Natural killer cell treated with Interleukin-12 subunit alpha and Interleukin-12 subunit beta and Interleukin-15 and Interleukin-18, amount 100 ng/mL, for 72 hours (primary cell): ENCODE measurements at places on chromosomes 3 and 15. TPM values are rescaled to one million over a fixed set of nuclear protein-coding genes. Genes with fewer than 3 reads are reported as not detected.

The MEGF11 gene
- not detected for total RNA-seq

DNA sequence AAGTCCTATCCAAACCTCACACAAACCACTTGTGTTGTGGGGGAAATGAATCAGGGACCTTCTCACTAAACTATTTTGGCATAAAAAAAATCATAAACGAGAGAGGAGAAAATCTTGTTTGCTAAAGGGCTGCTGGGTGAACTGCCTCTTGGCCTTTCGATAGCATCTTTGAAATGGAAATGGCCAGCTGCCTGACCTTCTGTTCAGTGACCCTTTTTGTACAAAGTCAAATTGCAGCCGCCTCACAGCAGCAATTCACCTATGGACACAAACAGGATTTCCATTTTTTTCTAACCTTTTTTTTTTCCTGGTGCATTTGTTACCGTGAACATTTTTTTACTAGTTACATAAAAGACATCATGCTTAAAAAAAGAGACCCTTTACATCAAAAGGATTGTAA, 89.0 kb upstream of the ONECUT1 start:
- no peaks in the 10 kb centered on the region for H3K4me1 ChIP-seq
- peaks cover 2% of the 10 kb centered on the region for H3K27me3 ChIP-seq
- no peaks in the 10 kb centered on the region for H3K36me3 ChIP-seq
- H3K27ac ChIP-seq, result no peak overlapping the region
- H3K4me3 ChIP-seq, result no peak overlapping the region

- H3K27ac ChIP-seq, result no peak overlapping the region
- H3K4me1 ChIP-seq, result no peaks in the 10 kb centered on the region
- no peak overlapping the region for H3K4me3 ChIP-seq
- no peaks in the 10 kb centered on the region for H3K27me3 ChIP-seq
Measured at GRCh38 chr3:190081389-190081788, 39.3 kb downstream of the P3H2 start.

DNA sequence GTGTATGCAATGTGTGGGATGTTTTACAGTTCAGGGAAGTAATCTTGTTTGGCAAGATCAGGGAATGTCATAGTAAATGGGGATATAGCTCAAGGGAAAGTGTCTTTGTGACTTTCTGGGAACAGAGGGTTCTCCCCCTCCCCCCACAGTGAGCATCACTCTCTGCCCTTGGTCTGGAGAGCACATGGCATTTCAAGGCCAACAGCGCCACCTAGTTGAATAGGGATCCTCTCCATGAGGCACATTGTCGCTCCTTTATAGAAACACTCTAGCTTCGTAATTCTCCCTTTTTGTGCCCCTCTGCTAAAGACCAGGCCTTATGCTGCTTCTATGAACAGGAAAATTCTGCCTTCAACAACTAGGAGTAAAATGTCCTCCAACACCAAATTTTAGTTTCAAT, 37.1 kb upstream of the ARNT2 start:
- H3K27me3 ChIP-seq, result peaks cover 11% of the 10 kb centered on the region
- DNase-seq, result no peak
- peaks cover 18% of the 10 kb centered on the region for H3K36me3 ChIP-seq
- no peak overlapping the region for H3K27ac ChIP-seq
- H3K4me1 ChIP-seq, result no peaks in the 10 kb centered on the region

DNA sequence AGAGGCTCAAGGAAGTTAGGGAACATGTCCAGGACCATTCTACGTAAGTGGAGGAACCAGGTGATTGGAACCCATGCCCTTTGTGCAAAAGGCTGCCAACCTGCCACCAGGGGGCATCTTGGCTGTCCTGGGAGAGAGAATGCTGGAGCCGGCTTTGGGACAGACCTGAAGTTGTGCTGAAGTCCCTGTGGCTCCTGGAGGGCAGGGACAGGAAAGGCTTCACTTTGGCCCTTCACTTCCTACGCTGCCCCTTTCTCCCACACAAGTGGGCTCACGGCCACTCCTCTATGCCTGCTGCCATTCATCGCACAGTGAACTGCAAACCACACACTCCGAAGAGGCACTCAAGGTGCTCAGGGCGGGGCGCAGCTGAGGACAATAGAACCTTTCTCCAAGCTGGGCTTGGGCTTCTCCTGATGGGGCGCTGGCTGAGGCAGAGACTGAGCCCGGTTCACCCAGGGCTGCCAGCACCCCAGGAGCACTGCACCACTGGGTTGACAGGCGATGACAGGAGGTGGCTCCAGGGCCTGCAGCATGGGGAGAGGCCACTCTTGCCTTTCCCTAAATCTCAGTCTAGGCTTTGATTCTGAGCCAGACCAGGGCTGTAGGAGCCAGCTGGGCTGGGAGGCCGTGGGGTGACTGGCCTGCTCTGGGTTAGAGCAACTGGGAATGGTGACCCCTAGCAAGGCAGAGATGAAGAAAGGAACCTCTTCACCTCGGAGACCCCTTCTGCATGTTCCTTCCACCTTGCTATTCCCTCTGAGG, 8.4 kb downstream of the SHF start:
- no peaks in the 10 kb centered on the region for H3K36me3 ChIP-seq
- H3K4me1 ChIP-seq, result peaks cover 12% of the 10 kb centered on the region
- peak overlapping the region; percentile 32 for H3K4me3 ChIP-seq
- no peaks in the 10 kb centered on the region for H3K27me3 ChIP-seq

- peaks cover 12% of the 10 kb centered on the region for H3K4me1 ChIP-seq
- no peaks in the 10 kb centered on the region for H3K36me3 ChIP-seq
- peak overlapping the region; percentile 67 for H3K4me3 ChIP-seq
- H3K27me3 ChIP-seq, result no peaks in the 10 kb centered on the region
- peak overlapping the region; percentile 98 for H3K27ac ChIP-seq
Measured at GRCh38 chr3:196192524-196193051, 18.6 kb downstream of the ZDHHC19 start.

DNA sequence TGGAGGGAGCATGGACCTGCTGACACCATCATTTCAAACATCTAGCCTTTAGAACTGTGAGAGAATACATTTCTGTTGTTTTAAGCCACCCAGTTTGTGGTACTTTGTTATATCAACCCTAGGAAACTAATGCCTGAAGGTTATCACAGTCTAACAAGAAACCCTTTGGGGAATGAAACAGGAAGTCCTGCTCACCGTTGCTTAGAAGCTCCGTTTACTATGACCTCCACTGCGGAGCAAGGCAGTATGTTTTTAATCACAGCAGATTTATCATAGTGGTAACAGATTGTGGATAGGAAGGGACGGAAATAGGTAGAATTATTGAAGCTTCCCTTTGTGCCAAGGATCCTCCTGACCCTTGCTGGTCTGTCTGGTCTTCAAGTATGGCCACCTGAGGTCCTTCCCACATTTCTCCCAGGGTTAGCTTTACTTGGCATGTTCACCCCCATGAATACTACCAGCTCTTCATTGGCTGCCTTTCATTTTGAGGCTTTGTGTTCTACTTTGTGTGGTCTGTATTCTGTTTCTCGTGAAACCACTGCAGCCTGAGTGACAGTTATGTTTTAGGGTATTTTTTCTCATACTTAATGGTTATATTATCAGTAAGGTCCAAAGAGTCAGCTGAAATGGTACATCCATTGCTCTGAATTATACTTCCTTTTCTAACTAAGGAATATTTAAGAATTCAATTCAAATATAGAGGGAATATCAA, 201.6 kb downstream of the CHST2 start:
- H3K4me3 ChIP-seq, result peak overlapping the region; percentile 56
- H3K36me3 ChIP-seq, result peaks cover 5% of the 10 kb centered on the region
- no peaks in the 10 kb centered on the region for H3K27me3 ChIP-seq
- peaks cover 31% of the 10 kb centered on the region for H3K4me1 ChIP-seq
- DNase-seq, result no peak

The ROPN1 gene
- not detected for total RNA-seq

The CTXN2 gene
- not detected for total RNA-seq

The RHO gene
- total RNA-seq, result not detected

The STRIT1 gene
- total RNA-seq, result not detected

The IL17RB gene
- total RNA-seq, result 1.2 TPM

- no peaks in the 10 kb centered on the region for H3K36me3 ChIP-seq
- H3K4me1 ChIP-seq, result peaks cover 33% of the 10 kb centered on the region
- DNase-seq, result no peak
- H3K4me3 ChIP-seq, result peak overlapping the region; percentile 85
Measured at GRCh38 chr15:28985691-28986090, 99.9 kb downstream of the APBA2 start.

DNA sequence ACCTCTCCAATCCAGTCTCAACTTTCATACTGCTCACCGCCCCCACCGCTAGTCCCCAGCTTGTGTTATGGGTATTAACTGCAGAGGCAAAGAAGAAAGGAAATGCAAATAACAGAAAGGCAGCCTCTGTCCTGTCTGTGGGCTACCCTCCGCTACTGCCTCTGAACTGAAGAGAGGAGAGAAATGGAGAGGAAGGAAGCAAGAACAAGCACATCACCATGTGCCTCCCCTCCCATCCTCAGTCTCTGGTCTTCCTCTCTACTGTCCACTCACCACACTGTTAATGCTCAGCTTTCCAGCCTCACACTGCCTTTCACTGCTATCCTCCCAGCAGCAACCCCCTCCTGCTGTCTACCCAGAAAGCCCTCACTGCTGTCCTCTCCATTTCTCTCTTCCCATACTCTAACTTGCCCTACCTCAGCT, 139.0 kb upstream of the SLC2A2 start:
- H3K36me3 ChIP-seq, result peaks cover 27% of the 10 kb centered on the region
- H3K4me1 ChIP-seq, result peaks cover 23% of the 10 kb centered on the region
- H3K4me3 ChIP-seq, result peak overlapping the region; percentile 84
- peak overlapping the region; percentile 93 for H3K27ac ChIP-seq
- DNase-seq, result no peak

GRCh38 chr3:160106905-160107861, 118.0 kb upstream of the C3orf80 start:
- H3K27me3 ChIP-seq, result no peaks in the 10 kb centered on the region
- no peaks in the 10 kb centered on the region for H3K4me1 ChIP-seq
- no peak overlapping the region for H3K4me3 ChIP-seq
- no peak for DNase-seq
- no peak overlapping the region for H3K27ac ChIP-seq

DNA sequence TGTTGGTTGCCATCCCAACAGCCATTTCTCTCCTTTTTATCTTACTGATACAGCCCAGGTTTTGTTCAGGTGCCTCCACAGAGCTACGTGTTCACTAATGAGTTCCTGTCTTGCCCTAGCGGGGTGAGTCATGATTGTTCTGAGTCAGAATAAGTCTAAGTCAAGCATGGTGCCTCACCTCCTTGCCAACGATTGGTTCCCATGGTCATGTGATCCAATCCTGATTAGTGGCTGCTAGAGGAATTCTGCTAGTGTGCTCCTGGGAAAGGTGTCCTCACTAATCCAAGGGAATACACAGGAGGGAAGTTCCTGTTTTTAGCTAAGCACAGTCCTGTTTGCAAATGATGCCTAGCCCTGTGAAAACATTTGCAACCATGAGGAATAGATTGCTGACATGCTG, 99.8 kb downstream of the NSUN3 start:
- no peak overlapping the region for H3K4me3 ChIP-seq

The MYO1E gene
- total RNA-seq, result 3.7 TPM

GRCh38 chr3:140823106-140823505, 118.5 kb upstream of the SLC25A36 start:
- no peaks in the 10 kb centered on the region for H3K36me3 ChIP-seq
- H3K27me3 ChIP-seq, result peaks cover 2% of the 10 kb centered on the region
- H3K4me3 ChIP-seq, result no peak overlapping the region

The TUBGCP5 gene
- total RNA-seq, result 19.4 TPM

GRCh38 chr3:3984053-3984452, 184.8 kb downstream of the LRRN1 start:
- H3K36me3 ChIP-seq, result no peaks in the 10 kb centered on the region
- H3K27me3 ChIP-seq, result no peaks in the 10 kb centered on the region
- no peak overlapping the region for H3K4me3 ChIP-seq
- no peak overlapping the region for H3K27ac ChIP-seq
- no peaks in the 10 kb centered on the region for H3K4me1 ChIP-seq

- H3K4me1 ChIP-seq, result no peaks in the 10 kb centered on the region
- H3K27me3 ChIP-seq, result peaks cover 33% of the 10 kb centered on the region
- no peaks in the 10 kb centered on the region for H3K36me3 ChIP-seq
- no peak overlapping the region for H3K4me3 ChIP-seq
- peak; percentile 25 for DNase-seq
- no peak overlapping the region for H3K27ac ChIP-seq
Measured at GRCh38 chr15:70414626-70415025, 316.9 kb upstream of the TLE3 start.

The CADPS gene
- not detected for total RNA-seq

DNA sequence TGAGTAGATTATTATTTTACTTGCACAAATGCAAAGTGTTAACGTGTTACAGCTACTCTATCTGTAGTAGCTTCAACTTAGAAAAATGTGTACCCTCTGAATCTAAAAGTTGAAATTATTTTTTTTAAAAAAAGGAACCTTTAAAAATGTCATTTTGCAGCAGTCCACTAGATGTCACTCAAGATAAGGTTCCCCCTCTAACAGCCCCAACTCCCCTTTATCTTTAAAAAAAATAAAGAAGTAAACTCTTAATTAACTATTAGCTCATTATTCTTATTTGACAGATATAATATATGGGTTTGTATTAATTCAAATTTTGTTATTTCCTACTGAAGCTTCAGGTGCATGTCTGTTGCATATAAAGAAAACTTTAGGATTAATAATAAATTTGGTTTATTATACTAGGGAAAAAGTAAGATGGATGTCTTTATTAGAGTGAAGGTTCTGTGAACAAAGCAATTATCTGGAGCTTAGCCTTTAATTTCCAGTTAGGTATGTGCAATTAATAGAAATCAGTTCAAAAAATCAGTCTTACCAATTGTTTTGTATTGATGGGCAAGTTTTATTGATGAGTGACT, 288.5 kb downstream of the VGLL3 start:
- peaks cover 13% of the 10 kb centered on the region for H3K36me3 ChIP-seq
- H3K27ac ChIP-seq, result no peak overlapping the region
- no peaks in the 10 kb centered on the region for H3K27me3 ChIP-seq
- H3K4me1 ChIP-seq, result no peaks in the 10 kb centered on the region
- no peak for DNase-seq
- H3K4me3 ChIP-seq, result no peak overlapping the region

DNA sequence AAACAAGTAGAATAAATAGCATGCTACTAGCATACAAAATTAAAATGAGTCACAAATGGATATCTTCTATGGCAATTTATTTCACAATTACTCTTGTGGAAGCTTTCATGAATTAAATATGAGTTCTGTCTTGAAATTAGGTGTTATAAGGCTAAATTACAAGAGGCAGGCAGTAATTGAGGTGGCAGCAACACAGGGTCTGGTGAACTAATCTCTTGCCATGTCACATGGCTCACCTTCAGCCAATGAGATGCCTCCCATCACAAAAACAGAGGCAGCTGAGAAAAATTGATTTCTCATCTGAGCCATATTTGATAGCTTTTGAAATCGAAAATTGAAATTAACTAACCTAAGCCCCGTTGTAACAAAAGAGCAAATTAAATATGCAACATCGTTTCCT, 268.8 kb downstream of the NR2F2 start:
- no peak overlapping the region for H3K4me3 ChIP-seq
- no peak overlapping the region for H3K27ac ChIP-seq
- no peaks in the 10 kb centered on the region for H3K36me3 ChIP-seq
- no peak for DNase-seq
- peaks cover 20% of the 10 kb centered on the region for H3K27me3 ChIP-seq

The SLC7A14 gene
- not detected for total RNA-seq

DNA sequence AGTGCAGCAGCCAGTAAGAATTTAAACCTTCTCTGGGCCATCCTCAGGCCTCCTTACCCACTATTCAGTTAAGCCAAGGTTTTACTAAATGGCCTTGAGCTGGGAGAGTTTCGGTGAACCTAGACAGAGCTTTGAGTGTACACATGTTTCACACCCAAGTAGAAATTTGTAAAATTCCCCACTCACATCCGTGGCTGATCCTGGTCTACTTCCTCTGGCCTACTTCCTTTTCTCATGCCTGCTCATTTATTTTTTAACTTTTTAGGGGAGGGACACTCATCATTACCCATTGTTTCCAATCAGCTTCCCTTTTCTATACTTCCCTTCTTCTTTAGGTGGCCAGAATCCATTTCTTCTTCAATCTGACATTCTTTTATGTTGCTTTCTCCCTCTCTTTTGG, 7.6 kb downstream of the CX3CR1 start:
- peaks cover 5% of the 10 kb centered on the region for H3K36me3 ChIP-seq
- DNase-seq, result no peak
- H3K27ac ChIP-seq, result peak overlapping the region; percentile 97
- no peaks in the 10 kb centered on the region for H3K27me3 ChIP-seq
- peak overlapping the region; percentile 53 for H3K4me3 ChIP-seq
